ENCODE measurements at places on chromosomes 12 and 14.

DNA sequence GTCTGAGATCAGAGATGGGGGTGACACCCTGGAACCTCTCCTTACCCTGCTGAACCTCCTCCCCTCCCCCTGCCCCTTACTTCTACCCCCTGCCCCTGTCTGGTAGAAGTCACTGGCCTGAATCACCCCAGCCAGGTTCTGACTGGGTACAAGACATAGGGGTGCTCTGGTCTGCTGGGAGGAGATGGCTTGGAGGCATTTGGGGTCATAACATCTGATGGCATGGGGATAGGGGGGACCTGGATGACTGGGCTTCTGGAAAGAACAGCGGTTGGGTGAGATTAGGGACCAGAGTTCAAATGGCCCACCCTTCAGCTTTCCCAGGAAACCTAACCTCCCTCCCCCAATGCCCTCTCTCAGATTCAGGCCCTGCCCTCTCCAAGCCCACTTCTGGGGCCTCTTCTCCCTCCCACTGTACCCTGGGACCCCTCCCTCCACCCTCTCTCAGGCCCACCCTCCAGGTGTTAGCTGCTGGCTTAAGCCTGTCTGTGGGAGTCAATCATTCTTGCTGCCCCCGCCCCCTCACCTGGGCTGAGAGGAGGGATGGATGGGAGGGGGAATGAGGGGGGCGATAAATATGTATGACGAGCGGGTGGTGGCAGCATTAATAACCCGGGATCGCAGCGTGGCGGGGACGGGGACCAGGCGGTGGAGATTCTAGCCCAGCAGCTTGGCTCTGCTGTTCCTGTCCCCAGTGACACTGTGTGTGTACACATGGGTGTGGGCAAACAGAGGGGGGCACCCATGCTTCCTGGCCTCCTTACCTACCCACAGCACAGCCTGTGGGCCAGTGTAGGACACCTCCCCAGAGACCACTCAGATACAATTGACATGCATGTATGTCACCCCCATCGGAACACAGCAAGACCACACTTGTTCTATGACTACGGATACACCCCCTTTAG is 5.9 kb downstream of the NXPH4 start:
- no peak for DNase-seq

- DNase-seq = no peak
Measured at GRCh38 chr14:61564618-61565091, 130.7 kb upstream of the HIF1A start.

DNA sequence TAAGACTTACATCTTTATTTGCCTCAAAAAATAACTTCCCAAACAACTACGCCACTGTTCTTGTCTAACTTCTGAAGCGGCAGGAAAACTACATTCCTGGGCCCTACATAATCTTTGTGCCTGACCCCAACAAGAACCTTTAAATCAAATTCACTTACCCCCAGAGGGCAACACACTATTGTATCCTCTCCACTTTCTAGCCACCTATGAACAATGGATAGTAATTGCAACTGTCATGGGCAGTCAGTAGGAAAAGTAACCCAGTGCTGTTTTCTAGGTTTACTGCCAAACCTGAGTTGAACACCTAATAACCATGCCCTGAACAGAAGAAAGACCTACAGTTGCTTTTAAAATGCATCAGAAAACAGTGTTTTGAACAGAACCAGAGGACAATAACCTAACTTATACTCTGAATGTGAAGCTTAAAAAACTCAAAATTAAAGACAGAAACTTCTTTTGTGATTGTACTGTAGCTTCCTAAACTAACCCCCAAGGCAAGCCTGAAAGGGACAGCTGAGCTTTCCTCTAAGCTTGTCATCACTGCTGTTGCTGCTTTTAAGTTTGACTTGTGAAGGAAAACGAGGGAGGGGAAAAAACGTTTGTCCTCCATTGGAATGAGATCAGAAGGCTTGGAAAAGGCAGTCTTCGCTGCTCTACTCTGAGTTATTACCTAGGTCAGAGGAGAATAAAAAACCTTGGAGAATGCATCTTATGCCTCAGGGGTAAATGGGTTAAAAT is 195.7 kb downstream of the SOX5 start:
- no peak for DNase-seq

- DNase-seq = no peak
Measured at GRCh38 chr14:22671622-22672021, 27.5 kb upstream of the OR6J1 start.

GRCh38 chr12:25976289-25976688 is 17.8 kb downstream of the RASSF8 start:
- no peak for DNase-seq

GRCh38 chr12:54432815-54433164 is 13.7 kb upstream of the ITGA5 start:
- DNase-seq = no peak

GRCh38 chr14:75579882-75580281 is 1.5 kb downstream of the FLVCR2 start:
- no peak for DNase-seq

DNA sequence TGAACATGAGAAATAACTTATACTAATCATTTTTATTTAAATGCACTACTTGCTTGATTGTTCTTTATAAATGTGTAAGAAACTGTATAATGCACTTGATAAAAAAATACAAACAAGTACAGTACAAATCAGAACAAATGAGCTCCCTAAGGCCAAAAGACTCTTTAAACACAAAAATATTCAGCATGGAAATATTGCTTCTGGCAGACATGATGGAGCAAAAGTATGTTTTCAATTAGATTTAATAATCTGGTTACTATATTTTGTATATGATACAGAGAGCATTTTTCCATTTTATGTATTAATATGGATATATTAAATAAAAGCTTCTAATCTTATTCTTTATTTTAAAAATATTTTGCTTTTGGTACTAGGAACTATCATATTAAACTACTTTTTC is 800.2 kb upstream of the LRFN5 start:
- DNase-seq = no peak

DNA sequence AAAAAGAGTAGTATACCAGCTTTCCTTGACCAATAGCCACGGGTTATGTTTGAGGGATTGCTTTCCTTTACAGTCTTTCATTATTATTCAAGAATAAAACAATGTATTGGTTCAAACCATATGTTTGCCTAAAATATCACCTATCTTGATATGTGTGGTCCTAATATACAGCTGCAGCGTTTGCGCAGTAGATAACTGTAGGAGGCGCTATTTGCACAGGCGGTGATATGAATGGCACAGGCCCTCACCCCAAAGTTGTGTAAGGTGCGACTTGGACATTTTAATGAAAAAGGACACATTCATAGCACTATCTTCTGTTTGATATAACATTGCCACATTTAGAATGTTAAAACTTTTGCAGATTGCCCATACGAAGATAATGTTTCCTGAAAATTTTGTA is 298.4 kb downstream of the TRHDE start:
- DNase-seq = no peak

DNA sequence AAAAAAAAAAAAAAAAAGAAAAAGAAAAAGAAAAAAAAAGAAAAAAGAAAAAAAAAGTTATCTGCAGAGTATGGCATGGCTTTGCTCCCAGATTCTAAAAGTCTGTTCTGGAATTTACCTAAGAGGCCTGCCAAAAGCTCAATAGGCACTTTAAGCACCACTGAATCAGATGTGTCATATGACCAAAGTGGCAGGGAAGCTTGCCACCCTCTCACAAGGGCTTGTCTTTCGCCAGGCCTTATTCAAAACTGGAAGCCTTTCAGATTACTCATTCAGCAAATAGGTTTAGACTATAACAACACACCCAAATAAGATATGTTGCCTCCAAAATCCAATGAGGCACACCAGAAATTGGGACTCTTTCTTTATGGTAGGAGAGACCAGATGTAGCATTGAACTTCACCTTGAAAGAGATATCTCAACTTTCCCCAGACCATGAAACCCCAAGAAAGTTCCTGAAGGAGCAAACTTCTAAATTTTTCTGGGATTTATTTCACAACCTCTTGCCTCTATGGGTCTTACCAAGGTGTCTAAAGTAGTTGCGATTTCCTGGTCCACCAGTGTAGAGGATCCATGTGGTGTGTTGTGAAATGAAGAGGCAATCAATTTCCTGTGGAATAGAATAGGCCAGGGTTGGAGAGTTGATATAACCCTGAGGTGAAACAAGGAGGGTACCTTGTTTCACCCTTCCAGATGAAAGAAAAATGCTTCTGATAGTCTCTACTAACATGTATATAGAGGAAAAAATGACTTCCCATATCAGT is 218.8 kb downstream of the DAD1 start:
- no peak for DNase-seq

Measured in activated T-cell treated with anti-CD3 and anti-CD28 coated beads for 4 hours (primary cell).